ENCODE measurements at places on chromosomes 1 and 21. TPM values are rescaled to one million over a fixed set of nuclear protein-coding genes. Genes with fewer than 3 reads are reported as not detected.
A peak's percentile ranks its signal among the peaks of the same experiment; 100 is the strongest.

GRCh38 chr1:58895559-58896145, 111.8 kb upstream of the JUN start:
- H3K4me1 ChIP-seq, result peaks cover 27% of the 10 kb centered on the region
- DNase-seq, result no peak
- H3K36me3 ChIP-seq, result peaks cover 9% of the 10 kb centered on the region
- no peak overlapping the region for H3K27ac ChIP-seq

- no peak overlapping the region for H3K27ac ChIP-seq
- H3K4me3 ChIP-seq, result no peak overlapping the region
- no peaks in the 10 kb centered on the region for H3K27me3 ChIP-seq
These were observed 52.3 kb downstream of the ABL2 start for GRCh38 chr1:179177182-179177581.

GRCh38 chr1:27117733-27118439, 37.0 kb downstream of the SLC9A1 start:
- H3K27me3 ChIP-seq, result no peaks in the 10 kb centered on the region
- peaks cover 8% of the 10 kb centered on the region for H3K36me3 ChIP-seq
- no peak overlapping the region for H3K27ac ChIP-seq
- H3K4me1 ChIP-seq, result peaks cover 36% of the 10 kb centered on the region
- no peak overlapping the region for H3K4me3 ChIP-seq
- DNase-seq, result no peak

GRCh38 chr1:1605034-1605591, 5.2 kb upstream of the FNDC10 start:
- peak overlapping the region; percentile 80 for H3K27ac ChIP-seq
- no peaks in the 10 kb centered on the region for H3K27me3 ChIP-seq
- H3K36me3 ChIP-seq, result no peaks in the 10 kb centered on the region
- DNase-seq, result no peak

GRCh38 chr1:230517326-230517725, 91.2 kb upstream of the PGBD5 start:
- H3K27ac ChIP-seq, result no peak overlapping the region
- peaks cover 15% of the 10 kb centered on the region for H3K27me3 ChIP-seq
- H3K4me3 ChIP-seq, result no peak overlapping the region

GRCh38 chr1:159866905-159867663, 4.6 kb upstream of the VSIG8 start:
- no peaks in the 10 kb centered on the region for H3K36me3 ChIP-seq
- peaks cover 21% of the 10 kb centered on the region for H3K27me3 ChIP-seq
- DNase-seq, result no peak

DNA sequence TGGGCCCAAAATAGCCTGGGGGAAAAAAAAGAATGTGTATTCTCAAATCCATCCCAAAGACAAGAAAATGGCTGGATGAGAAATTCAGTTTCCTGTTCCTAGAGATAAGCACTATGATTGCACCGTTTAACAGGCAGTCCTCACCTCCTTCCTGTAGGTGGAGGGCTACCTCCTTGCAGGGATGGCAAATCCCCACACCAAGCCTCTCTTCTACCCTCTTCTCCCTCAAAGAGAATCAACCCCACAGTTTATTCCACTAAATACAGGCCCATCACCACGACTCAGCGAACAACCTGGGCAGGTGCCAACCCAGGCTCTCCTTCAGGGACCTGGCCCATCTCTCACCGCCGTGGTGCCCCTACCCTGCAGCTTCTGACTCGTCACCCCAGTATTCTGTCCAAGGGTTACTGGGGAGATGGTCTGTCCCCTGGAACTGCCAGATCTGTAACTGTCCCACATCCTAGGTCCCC, 3.4 kb upstream of the CHD5 start:
- peaks cover 21% of the 10 kb centered on the region for H3K27me3 ChIP-seq
- no peak overlapping the region for H3K4me3 ChIP-seq
- no peak for DNase-seq

DNA sequence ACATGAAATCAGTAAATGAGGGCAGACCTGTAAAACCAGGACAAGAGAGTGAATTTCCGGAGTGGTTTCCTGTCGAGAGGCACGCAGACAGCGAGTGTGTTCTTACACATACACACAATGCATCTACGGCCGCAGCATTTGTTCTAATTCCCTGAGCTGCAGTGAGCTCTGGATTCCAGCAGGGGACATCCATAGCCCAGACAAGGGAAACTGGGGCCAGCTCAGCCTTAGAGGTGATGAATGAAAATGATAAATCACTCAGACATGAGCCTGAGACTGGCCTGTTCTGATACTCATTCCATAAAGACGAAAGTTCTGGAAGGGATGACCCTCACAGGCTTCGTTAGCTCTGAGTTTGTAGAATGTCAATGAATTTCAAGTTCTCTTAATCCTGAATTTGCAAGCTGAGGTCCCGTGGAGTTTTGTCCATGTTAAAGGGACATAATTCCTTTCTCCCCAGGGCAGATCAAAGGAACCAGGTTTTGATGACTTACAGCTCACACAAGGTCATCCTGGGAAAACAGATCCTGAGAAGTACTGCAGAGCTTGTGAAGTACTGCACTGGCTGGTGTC, 207.9 kb upstream of the C1orf87 start:
- H3K4me1 ChIP-seq, result peaks cover 10% of the 10 kb centered on the region
- no peaks in the 10 kb centered on the region for H3K27me3 ChIP-seq
- H3K36me3 ChIP-seq, result no peaks in the 10 kb centered on the region
- H3K27ac ChIP-seq, result no peak overlapping the region
- H3K4me3 ChIP-seq, result no peak overlapping the region

GRCh38 chr1:192529811-192530210, 45.8 kb upstream of the RGS1 start:
- peaks cover 9% of the 10 kb centered on the region for H3K36me3 ChIP-seq
- peak overlapping the region; percentile 49 for H3K27ac ChIP-seq
- H3K27me3 ChIP-seq, result peaks cover 4% of the 10 kb centered on the region
- DNase-seq, result no peak
- H3K4me1 ChIP-seq, result peaks cover 32% of the 10 kb centered on the region

Gene LY9
- total RNA-seq, result 0.71 TPM

Gene CR1L
- total RNA-seq, result not detected

Gene CYP4X1
- not detected for total RNA-seq

Gene S100A8
- not detected for total RNA-seq

Gene CASZ1
- total RNA-seq, result 8.0 TPM

Gene UQCRHL
- 1.3 TPM for total RNA-seq

Gene ZBTB8B
- not detected for total RNA-seq

Gene NHLH1
- total RNA-seq, result 0.66 TPM
